Uterus (tissue), 4 donors: ENCODE measurements at places on chromosomes 3 and 15. TPM values are rescaled to one million over a fixed set of nuclear protein-coding genes. Genes with fewer than 3 reads are reported as not detected.

Gene RNU5B-1
- 34.0 TPM for total RNA-seq

GRCh38 chr15:42696626-42697025, 40.3 kb downstream of the CDAN1 start:
- DNase-seq, result no peak

GRCh38 chr3:2923390-2923789, 186.8 kb downstream of the IL5RA start:
- no peak for DNase-seq

- DNase-seq, result no peak
Measured at GRCh38 chr15:52220251-52220650, 29.1 kb upstream of the GNB5 start.

GRCh38 chr15:52331490-52332240, 36.1 kb upstream of the MYO5C start:
- no peak for DNase-seq
